ENCODE measurements at places on chromosomes 16 and 17.

DNA sequence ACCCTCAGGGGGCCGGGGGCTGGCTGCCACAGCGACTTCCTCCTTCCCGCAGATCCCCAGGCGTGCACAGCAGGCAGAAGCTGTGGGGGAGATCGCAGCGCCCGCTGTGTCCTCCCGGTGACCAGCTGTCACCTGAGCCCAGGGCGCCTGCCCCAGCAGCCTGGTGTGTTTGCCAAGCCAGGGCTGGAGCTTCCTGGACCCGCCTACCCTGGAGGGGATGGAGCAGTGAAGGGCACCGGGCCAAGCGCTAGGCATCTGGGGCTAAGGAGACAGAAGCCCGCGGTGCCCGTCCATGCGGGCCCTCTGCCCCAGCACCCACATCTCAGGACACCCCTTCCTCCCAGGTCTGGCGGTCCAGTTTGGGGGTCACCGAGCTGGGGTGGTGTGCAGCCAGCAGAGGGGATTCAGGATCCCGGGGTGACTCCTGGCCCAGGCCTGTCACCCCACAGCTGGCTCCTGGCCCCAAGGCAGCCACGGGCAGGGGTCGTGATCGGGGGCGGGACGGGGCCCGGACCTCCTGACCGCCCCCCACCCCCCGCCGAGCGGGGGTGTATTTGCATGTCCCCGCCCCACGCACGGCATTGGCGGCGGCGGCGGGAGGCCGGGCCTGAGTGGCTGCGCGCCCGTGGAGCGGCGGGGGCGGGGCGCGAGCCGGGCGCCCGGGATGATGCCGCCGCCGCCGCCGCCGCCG, at the start of gene RAB26:
Gene RAB26, plus strand, starts transcription at position 645 of the 691 bp plus-strand sequence. CDS start 159 bp downstream, outside the sequence.
- peak; percentile 38 for DNase-seq

DNA sequence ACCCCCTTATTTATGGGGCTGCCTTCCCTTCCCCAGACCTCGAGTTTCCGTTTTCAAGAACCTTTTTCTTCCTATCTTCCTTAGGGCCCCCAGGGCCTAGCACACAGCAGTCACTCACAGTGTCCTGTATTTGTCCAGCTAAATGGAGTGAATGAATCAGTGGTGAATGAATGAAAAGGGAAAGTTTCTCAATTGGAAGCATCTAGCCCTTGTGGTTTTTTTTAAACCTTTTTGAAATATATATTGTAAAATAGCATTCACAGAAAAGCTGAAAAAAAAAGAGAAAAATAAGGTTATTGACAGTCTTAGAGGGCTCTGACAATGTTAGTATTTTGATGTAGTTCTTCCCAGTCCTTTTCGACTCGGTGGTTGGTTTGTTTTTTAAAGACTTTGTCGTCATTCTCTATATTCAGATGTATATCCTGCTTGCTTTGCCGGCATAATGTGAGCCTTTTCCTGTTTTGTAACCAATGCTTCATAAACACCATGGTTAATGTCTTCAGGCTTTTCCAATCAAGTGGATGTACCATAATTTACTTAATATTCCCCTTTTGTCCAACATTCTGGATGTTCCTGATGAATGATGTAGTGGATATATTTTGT, 45.3 kb downstream of the RAI1 start:
- DNase-seq = no peak

DNA sequence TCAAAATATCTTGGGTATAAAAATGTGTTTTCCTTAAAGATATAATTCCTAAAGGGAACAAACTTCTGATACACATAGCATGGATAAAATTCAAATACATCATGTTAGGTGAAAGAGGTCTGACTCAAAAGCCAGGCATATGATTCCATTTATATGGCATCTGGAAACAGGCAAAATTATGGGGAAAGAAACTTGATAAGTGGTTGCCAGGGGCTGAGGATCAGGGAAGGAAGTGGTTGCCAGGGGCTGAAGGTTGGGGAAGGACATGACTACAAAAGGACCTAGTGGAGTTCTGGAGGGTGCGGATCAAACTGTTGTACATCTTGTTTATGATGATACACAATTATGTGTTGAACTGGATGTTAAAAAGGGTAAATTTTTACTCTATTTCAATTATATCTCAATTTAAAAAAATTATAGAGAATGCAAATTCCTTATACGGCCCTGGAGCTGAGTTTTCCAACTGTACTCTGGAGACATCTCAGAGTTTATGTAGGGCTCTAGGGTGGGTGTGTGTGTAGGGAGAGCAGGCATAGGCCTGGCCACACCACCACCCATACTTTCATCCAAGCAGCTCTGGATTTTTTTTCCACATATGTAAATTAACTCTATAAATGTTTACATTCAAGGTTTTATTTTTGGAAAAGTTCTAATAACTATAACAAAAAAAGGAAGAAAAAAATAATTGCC, 55.0 kb downstream of the AMFR start:
- DNase-seq = no peak

- no peak for DNase-seq
Observed at GRCh38 chr16:987906-988305, 6.3 kb downstream of the SOX8 start.

DNA sequence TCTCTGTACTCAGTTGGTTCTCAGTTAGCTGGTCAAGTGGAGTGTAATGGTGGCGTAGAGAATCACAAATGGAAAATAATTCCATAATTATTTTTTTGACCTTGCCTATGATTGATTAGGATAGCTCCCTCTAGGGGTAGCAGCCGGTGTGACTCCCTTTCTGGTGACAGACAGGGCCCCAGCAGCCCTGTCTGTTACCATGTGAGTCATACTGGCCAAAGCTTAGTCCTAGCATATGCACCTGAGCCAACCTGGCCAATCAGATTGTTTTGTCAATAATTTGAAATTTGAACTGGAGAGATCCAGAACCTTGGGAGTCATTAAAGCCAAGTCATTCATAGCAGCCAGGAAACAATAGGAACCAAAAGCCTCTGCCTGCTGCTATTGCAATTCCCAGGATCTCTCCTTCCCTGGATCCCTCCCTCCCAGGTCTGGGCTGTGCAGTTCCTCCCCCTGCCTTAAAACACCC, 5.6 kb downstream of the PNPO start:
- peak; percentile 53 for DNase-seq

GRCh38 chr17:32388613-32389459, 38.9 kb downstream of the ZNF207 start:
- no peak for DNase-seq

DNA sequence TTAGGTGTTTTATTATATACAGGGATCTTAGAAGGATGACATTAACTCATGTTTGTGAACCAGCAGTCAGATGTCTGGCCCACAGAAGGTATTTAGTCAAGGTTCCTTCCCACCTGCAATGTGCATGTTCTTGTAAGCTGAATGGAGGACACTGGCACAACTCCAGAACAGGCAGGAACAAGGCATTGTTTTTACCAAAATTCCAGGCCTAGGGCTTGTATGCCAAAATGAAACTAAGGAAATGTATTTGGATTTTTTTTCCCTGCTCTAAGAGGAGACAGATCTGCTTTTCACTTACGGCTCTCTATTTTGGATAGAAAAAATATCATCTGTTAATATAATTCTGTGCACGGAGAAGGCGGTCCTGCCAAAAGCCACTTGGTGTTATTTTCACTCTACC, 312.5 kb downstream of the GRIN2A start:
- no peak for DNase-seq

GRCh38 chr17:2266045-2266864, 37.3 kb downstream of the SMG6 start:
- peak; percentile 75 for DNase-seq

DNA sequence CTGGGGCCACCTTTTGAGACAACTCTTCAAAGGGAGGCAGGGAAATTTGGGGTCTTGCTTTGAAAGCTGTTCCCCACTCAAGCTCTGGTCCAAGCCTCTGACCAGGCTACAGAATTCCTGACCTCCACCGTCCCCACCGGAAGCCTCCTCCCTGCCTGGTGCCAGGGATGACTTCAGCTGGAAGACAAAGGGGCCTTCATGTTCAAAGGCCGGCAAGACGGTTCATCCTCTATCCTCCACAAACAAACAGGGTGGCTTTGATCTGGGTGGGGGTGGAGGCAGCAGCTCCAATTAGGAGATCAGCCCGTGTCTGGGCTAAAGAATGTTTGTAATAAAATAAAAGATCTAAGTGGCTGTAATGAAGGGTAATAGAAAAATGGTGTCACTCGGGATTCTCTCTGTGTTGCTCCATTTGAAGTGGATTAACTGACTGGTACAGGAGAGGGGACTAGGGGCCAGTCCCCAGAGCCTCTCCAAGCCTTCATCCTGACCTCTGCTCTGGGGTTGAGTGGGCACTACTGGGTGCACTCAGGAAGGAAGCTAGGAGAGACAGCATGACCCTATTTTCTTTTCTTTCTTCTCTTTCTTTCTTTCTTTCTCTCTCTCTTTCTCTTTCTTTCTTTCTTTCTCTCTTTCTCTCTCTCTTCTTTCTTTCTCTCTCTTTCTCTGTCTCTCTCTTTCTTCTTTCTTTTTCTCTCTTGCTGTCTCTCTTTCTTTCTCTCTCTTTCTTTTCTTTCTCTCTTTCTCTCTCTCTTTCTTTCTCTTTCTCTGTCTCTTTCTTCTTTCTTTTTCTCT, 27.5 kb upstream of the NKD1 start:
- DNase-seq = no peak

DNA sequence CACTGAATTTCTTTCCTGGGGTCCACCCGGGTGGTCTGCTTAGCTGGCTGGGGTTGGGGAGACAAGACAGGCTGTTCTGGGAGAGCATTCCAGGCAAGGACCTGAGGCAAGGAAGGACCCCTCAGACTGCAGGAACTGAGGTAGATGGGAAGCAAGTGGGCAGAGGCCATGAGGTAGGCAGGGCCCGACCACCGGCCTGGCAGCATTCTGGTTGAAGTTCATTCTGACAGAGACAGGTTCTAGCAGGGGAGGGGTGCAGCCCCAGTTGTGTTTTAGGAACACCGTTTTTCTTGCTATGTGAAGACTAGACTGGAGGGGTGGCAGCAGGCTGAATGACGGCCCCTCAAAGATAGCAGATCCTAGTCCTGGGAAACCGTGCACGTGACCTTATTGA, 17.5 kb downstream of the B9D1 start:
- no peak for DNase-seq

- DNase-seq = no peak
Observed at GRCh38 chr16:12575288-12575687, 228.4 kb downstream of the CPPED1 start.

DNA sequence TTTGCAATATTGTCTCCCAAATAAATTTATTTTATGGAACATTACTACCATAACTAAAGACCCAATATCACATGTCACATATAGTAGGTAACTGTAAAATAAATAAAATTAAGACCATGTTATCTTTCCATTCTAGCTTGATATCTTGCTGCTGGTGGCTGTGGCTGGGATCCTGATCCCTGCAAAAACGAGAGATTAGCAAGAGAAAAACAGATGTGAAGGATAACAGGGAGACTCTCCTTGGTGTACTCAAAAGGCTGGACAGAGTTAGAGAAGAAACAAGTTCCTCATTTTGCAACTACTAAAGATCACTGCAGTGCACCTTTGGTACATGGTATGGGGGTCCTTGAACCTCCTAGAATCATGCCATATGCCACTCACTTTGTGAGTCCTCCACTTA, 49.7 kb downstream of the ARHGAP27 start:
- no peak for DNase-seq

DNA sequence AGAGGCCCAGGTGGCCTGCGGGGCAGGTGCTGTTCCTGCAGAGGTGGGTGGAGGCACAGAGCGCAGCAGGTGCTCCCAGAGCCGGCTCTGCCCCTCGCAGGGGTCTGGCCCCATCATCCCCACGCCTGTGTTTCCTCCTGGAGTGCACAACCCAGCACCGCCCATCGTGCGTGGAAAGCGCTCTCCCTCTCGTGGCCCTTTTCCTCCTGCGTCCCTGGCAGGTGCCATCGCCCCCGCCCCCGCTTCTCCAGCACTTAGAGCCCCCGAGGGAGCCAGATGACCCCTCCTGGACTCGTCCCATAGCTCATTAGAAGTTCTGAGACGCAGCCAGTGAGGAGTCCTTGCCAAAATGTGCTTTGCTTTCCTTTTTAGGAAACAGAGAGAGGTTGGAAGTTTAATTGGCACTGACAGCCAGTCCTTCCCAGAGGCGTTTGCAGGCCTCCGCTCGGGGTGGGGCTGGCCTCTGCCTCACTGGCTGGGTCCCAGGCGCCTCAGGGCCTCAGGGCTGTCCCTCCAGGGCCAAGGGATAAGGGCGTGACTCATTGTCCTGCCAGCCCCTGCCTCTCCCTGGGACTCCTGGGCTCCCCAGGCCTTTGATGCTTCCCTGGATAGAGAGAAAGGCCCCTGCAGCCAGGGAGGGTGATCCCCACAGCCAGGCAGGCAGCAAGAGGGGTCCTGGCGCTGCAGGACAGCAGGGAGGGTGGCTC, 32.2 kb upstream of the CHMP6 start:
- no peak for DNase-seq

- DNase-seq = no peak
Observed at GRCh38 chr17:55873017-55873758, 122.3 kb downstream of the PCTP start.

GRCh38 chr17:39239640-39240314, 14.0 kb upstream of the STAC2 start:
- DNase-seq = peak; percentile 63

DNA sequence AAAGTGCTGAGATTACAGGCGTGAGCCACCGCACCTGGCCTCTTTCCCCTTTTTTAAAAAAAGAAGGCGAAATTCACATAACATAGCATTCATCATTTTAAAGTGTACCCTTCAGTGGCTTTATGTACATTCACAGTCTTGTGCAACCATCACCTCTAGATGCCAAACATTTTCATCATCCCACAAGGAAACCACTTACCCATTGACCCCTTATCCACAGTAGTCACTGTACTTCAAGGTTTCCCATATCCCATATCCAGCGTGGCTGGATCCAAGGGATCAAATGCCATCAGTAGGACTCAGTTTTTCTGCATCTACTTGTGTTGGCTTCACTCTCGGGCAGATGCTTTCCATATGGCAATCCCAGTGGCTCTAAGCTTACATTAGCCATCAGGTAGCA, 50.3 kb downstream of the BMERB1 start:
- DNase-seq = no peak

Measured in activated effector memory CD4-positive, alpha-beta T cell treated with Interleukin-2 at 50 U/mL for 16 hours (primary cell).